Mesenchymal stem cell (in vitro differentiated cells and primary cell): ENCODE measurements at places on chromosomes 11 and 22.

DNA sequence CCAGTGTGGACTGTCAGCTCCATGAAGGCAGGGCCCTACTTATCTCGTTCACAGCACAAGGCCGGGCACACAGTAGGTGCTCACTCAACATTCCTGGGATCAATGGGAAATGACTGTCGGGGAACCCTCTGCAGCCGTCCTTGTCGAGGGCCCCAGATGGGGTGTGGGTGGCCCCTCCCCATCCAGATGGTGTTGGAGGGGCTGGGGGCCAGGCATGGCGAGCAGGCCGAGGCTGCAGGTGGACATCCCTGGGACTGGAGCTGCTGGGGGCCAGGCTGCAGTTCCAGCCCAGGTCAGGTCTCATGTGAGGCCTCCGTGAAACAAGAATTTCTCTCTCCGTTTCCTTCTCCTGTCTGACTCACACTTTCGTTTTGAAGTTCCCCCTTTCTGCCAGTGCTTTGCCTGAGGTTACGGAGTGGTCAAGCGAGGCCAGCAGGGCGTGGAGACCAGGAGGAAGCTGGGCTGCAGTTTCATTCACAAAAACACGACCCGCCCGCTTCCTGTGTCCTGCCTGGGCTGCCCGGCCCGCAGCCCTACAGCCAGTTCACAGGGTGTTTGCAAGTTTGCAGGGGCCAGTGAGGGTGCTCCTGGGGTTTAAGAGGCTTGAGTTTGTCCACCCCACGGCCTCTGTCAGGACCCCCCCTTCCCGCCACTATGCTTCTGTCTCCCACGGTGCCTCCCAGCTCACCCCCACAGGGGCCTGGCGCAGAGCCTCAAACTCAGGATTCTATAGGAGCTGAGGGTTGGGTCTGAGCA, 4.5 kb downstream of the MYEOV start:
- DNase-seq = peak; percentile 93

DNA sequence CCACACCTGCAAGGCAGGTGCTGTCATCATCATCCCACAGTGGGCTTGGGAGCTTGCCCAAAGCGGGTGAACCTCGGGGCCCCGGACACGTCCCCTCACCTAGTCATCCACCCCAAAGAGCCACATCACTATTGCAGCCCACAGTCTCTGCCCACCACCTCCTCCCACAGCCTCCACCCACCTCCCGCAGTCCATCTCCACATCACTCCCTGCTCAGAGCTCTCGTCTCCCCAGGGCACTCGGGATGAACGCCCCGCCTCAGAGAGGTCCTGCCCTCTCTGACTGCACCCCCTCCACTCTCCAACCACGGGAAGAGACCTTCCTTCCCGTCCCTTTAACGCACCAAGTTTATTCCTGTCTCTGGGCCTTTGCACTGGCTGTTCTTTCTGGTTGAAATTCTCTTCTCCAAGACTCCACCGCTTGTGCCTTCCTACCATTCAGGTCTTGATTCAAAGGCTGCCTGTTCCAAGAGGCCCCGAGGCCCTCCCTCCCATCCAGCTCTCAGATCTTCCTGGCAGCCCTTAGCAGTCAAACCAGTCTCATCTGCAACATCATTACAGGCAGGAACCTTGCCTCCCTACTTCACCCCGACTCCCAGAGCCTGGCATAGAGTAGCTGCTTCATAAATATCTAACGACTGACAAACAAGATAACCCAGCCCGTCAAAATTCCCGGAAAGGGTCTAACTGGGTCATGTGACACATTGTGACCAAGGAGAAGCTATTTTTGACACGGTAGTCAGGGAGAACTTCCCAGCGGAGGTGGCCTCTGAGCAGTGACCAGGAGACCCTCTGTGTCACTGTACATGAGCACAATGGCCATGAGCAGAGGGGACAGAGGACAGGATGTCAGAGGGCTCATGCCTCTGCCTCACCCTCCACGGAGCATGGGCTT, 11.1 kb downstream of the KCNJ4 start:
- DNase-seq = no peak

DNA sequence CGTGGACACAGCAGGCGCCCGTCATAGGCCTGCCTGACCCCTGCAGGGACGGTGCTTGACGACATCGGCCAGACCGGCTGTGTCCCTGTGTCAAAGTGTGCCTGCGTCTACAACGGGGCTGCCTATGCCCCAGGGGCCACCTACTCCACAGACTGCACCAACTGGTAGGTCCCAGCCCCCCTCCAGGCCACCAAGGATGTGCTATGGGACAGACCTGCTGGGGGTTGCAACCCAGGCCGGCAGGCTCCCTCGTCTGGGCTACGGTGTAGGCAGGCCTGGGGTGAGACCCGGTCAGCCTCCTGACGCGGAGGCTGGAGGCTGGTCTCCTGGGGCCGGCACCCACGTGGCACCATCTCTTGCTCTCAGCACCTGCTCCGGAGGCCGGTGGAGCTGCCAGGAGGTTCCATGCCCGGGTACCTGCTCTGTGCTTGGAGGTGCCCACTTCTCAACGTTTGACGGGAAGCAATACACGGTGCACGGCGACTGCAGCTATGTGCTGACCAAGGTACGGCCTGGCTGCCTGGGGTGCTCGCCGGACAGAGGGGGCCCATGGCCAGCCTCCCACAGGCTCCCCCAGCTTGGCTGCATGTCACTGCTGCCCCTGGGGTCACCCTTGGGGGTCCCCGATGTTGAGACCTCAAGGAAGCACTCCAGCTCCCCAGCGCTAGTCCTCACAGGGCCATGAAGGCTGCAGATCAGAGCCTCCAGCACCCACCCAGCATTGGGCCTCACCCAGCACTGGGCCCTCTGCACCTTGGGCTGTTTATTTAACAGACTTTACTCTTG, 7.7 kb downstream of the MUC5AC start:
- no peak for DNase-seq

GRCh38 chr11:93591247-93591898, 48.2 kb upstream of the SMCO4 start:
- peak; percentile 87 for DNase-seq

GRCh38 chr11:1510928-1511327, 24.3 kb upstream of the MOB2 start:
- DNase-seq = no peak

DNA sequence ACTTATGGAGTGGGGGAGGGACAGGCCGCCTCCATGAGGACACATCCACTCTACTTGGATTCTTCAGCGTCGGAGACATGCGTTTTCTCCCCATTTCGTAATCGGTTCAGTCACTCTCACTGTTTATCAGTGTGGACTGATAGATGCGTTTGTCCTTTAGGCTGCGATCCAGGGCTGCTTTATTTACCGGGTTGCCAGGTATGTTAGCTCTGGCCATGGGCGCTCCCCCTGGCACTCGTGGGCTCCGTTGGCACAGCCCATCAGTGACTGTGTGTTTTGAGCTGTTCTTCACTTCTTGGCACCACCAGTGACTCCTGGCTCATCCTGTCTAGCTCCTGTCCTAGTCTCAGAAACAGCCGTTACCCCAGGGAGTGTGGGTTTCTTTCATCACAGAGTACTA, 1203.3 kb downstream of the BRD1 start:
- no peak for DNase-seq

DNA sequence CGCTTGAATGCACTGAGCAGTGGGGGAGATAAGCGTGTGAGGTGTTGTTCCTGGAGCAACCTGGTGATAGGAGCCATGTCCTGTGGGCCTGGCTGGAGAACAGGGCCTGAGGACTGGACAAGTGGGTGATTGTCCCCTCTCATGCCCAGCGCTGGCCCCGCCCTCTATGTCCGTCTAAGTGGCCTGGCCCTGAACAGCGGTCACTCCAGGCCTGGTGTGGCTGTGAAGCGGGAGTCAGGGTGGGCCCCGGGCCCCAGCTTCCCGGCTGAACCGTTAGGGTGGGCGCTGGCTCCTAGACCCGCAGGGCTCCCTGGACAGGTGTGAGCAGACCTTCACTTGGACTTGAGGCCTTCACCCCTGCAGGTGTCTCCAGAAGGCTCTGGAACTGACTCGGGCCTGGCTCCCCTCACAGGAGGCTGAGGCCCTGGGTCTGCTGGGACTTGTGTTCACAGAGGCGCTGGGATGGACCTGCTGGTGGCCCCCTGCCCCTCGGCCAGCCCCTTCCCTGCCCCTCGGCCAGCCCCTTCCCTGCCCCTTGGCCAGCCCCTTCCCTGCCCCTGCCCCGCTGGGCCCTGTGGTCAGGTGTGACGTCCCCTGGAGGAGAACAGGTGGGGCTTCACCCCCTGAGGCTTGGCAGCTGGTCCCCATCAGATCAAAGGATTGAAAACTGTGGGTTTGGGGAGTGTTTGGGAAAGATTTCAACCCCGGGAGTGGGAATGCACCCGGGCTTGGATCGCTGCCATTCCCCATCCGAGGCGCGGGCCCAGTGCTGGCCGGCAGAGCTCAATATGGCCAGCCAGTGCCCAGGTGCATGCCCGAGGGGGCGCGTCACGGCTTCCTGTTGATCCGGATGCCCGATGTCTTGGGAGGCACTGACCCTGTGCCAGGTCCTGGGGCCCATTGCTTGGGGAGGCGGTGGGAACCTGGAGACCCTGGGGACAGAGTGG, 3.2 kb upstream of the MUC6 start:
- no peak for DNase-seq

DNA sequence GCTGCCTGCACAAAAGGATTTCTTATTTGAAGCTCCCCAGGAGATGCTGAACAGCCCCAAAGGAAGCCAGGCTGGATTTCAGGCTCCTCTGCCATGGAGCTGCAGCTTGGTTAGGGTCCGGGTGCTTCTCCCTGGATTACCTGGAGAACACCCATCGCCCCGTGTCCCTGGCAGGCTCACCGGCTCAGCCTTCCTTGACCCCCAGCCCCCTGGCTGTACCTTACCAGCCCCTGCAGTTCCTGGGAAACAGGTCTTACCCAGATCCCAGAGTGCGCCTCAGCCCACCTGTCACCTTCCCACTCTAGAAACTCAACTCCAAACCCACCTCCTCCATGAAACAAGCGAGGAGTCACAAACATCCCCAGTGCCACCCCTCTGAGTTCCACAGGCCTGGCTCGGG, 45.3 kb upstream of the CD5 start:
- DNase-seq = no peak

- DNase-seq = peak; percentile 66
Measured at GRCh38 chr22:44665115-44665514, 36.9 kb upstream of the PRR5 start.

GRCh38 chr11:85822814-85823213, 11.9 kb upstream of the SYTL2 start:
- DNase-seq = peak; percentile 64

- no peak for DNase-seq
Measured at GRCh38 chr11:124752471-124753102, 532 bp upstream of the VSIG2 start.

DNA sequence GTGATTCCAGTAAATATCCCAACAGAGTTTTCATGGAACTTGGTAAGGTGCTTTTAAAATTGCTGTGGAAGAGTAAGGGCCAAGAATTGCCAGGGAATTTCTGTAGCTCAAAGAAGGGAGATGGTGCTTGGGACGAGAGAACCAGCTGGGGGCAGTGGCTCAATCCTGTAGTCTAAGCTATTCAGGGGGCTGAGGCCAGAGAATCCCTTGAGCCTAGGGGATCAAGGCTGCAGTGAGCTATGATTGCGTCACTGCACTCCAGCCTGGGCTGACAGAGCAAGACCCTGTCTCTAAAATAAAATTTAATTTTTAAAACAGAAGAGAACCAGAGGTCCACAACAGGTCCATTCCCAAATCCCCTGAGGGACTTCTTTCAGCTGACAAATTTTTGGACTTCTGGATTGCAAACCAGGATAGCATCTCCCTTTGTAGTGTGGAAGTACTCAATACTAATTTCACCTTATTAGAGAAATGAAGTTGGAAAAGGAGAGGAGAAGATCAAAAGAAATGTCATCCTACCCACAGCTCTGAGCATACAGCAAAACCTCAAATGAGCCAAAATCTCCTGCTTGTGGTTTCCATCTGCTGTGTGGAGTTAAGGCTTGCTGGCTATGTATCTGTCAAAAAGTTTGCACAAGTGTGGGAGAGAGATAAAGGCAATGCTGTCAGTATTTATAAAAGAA, 59.2 kb upstream of the CLPB start:
- no peak for DNase-seq

DNA sequence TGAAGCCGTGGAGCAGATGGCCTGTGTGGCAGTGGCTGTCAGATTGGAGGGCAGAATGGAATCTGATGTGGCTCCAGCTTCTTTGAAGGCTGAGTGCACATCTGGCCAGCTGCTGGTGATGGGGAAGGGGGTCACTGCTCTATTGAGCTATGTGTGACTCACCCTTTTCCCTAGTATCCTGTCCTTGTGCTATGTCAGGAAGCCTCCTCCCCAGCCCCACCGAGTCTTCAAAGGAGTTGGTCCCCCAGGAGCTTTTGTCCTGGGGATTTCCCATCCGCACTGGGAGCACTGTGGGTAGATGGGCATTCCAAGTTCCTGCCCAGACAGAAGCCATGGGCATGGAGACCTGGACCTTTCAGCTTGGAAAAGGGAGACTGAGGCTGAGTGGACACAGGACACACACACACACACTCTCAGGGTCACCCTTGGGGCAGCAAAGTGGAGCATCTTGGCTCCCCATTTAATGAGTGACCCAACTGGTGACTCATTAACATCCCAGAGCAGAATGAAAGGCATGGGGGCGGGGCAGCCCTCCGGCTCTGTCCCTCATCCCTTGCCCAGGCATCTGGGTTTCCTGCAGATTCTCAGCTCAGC, 3.3 kb downstream of the SERPINH1 start:
- DNase-seq = peak; percentile 88

DNA sequence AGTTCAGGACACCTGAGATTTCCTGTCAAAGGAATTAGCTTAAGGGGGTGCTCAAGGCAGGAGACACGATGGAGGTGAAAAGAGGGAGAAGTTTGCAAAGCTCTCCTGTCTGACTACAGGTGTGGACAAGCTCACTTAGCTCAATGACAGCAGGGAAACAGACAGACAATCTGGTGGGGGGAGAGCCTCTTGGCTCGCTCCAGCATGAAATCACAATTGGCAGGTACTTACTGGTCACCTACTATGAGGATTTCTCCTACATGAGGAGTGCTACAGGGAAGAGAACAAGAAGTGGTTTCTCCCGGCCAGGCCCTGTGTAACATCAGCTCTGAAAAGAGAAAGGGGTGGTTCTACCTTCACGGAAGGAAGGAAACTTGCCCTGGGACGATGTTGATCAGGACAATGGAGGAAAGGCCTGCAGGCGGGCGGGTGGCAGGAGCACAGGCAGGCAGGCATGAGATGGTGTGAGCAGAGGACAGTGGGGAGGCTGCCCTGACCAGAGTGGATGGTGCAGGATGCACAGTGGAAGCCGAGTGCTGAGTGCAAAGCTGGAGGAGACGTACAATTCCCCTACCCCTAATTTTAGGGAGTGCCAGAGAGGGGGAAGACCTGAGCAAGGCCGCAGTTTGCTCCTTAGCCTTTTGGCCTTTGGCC, 57.9 kb upstream of the CRTAM start:
- DNase-seq = no peak

GRCh38 chr11:16791191-16791961, 52.9 kb downstream of the C11orf58 start:
- peak; percentile 96 for DNase-seq
